Activated T-helper 9 cell treated with anti-CD3 and anti-CD28 coated beads, Interleukin-2, amount 50 U/mL, for 16 hours (primary cell): ENCODE measurements at places on chromosomes 4 and X.

DNA sequence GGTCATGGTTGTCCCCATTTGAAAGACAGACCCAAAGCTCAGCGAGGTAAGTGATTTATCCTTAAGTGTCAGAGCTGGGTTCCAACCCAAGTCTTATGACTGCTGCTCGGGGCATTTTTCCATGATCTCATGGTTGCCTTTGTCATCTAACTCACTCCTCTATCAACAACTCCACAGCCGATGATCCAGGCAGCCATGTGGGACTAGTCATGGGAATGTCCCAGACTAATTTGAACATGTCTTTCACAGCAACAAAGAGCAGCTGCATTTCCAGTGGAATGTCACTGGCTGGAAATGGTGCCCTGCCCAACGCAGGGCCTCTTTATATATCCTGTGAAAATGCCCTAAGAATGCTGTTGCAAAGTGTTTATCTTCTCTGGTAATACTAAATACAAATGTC lies 284.8 kb upstream of the PPARGC1A start:
- DNase-seq = no peak

DNA sequence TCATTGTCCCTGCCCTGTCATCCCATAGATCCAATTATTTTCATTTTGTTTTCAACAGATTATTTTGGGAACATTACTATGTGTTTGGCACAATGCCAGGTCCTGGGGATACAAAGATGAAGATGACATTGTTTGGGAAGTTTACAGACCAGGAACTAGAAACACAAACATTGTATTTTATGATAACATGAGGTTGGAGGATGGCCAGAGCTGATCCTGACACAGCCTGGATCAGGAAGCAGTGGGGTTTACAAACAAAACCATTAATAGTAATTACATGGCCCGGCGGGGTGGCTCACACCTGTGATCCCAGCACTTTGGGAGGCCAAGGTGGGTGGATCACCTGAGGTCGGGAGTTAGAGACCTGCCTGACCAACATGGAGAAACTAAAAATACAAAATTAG lies 29.9 kb downstream of the CLRN2 start:
- DNase-seq = no peak

DNA sequence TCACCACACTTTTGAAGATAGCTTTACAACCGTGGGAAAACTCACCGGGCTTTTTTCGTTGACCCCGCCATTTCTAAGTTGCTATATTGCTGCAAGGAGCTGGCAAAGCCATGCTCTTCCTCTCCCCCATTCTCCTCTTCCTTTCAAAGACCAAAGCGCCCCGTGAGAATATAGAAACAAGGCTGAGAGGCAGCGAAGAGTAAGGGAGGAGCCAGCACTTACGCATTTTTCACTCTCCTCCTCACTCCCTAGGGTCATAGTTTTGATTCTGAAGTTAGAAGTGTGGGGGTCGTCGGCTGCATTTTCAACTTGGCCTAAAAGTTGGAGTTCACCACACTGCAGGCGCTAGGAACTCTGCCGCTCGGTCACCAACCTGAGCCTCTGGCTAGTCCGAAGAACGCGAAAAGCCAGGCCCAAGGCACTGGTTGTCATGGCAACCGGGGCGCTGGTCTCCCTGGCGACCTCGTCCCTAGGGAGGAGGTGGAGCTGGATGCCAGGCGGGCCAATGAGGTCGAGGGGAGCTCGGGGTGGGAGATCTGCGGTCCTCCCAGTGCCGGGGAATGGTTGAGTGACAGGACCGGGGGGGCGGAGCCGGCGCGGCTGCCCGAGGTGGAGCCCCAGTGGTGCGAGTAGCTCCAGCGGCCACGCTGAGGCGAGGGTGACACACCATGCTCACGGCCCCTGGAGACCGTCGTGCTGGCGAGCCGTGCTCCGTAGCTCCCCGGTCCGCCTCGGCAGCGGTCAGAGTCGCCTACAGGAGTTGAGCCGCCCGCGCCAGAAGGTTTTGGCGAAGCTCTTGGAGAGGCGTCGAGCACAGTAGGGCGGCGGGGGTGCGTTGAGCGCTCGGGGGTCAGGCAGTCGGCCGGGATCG lies at the start of gene PTPN13:
PTPN13 (plus strand) TSS at position 628 of the 871 bp plus-strand sequence. CDS start 40,942 bp downstream, outside the sequence.
- DNase-seq = peak; percentile 80

DNA sequence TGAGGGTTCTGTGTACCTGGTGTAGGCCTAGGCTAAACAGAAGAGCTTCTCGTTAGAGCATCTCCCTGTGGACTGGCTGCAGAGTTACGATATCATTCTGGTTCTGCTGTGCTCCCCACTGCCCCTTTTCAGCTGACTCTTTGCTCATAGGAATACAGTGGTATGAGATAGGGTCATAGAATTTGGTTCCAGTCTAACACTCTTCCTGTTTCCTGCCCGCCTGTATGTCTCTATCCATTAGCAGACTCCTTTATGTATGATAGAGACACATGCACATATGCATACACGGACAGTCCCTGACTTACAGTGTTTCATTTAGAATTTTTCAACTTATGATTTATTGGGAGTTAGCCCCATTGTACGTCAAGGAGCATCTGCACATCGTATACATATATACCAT lies 15.3 kb downstream of the RNF4 start:
- no peak for DNase-seq

DNA sequence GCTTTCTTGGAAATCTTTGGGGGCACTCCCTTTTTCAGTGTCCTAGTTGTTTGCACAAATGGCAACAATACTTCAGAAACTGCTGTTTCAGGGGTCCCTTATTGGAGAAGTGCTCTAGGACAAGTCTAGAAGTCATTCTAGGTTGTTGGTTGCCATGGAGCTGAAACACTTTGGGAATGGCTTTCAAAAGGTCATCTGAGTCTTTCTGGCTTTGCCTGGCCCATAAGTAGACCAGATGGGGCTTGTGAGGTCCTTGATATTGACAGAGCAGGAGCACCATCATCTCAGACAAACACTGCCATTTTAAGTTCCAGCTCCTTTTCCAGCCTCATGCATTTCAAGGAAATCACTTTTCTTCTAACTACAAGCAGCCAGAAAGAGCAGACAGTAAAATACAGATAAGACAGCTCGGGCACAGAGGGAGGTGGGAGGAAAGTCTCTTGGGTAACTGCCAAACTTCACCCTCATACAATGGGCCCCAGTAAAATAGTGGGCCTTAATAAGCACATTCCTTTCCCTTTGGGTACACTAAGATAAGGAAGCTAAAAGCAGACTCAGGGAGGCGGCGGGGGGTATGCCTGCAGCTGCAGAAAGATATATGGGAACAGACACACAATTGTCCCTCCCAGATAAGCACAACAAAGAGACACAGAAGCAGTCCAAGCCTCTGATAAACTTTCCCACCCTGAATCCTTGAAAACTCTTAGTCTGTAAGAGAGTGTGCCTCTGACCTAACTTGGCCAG lies 8.5 kb upstream of the NXF3 start:
- DNase-seq = no peak

- DNase-seq = no peak
Measured at GRCh38 chrX:17944833-17945497, 83.9 kb upstream of the RAI2 start.

DNA sequence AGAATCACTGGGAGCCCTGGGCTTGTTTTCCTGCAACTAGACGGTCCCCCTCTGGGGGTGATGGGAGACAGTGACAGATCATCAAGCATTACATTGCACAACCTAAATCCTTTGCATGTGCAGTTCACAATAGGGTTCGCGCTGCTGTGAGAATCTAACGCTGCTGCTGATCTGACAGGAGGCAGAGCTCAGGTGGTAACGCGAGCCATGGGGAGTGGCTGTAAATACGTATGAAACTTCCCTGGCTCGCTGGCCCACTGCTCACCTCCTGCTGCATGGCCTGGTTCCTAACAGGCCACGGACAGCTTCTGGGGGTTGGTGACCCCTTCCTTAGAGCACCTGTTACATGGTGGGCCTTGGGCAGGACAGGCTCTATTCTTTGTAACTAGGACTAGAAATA lies 10.4 kb downstream of the PAQR3 start:
- no peak for DNase-seq

DNA sequence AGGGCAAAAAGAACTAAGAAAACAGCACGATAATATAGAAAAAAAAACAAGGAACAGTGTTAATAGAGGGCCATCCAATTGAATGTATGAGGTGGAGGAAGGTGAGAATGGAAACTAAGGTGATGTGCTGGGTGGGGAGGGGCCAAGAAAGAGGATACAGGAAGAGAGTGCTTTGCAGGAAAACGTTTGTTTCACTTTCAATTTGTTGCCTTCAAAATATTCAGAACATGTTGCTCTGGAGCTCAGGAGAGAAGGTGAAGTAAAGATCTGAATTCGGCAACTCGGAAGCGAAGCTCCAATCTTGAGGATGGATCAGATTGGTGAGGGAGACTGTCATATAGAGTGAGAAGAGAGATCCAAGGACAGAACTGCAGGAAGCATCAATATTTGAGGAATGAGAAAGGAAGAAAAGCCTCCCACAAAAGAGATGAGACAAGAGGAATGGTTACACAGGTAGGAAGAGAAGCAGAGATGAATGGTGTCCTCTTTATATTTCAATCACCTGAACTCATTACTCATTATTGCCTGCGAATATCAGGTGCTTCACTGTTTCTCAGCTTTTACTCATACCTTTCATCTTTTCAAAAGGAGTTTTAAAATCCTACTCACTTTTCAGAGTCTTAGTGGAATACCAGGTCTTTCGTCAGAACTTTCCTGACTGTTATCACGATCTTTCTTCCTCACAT lies 14.7 kb upstream of the SEC24D start:
- DNase-seq = peak; percentile 8

DNA sequence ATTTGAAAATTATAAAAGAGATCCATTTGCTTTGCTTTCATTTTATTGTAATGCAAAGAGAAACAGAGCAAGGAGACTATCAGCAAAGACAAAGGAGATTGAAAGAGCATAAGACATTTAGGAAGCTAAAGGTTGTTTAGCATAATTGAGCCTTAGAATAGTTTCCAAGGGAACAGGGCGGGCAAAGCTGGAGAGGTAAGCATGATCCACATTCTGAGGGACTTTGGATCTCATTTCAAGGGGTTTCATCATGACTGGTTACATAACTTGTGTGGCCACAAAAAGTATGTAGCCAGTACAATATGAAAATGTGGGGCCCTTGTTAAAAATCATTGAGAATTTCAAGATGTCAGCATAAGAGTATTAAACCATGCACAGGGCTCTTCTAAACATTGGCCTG lies 406.5 kb downstream of the RPA4 start:
- no peak for DNase-seq

DNA sequence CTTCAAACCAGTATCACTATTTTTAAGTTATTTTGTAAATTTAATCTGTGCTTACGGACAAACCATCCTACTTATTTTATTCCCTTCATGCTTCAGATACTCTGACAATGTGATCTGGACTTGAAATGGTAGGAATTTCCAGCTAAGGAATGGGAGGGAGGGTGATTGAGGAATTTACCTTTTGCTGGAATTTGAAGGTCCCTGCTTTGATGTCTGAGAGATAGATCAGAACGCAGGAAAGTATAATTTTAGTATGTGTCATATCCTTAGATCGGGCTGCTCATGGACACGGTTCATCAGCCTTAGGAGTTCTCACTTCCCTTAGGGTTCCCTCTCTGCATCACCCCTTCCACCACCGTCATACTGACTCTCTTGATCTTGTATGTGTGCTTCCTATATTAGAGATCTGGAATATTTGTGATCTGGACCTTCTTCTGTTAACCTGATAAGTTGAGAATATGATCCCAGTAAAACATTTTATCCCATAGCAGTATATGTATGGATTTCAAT lies 16.8 kb downstream of the OCRL start:
- DNase-seq = no peak

DNA sequence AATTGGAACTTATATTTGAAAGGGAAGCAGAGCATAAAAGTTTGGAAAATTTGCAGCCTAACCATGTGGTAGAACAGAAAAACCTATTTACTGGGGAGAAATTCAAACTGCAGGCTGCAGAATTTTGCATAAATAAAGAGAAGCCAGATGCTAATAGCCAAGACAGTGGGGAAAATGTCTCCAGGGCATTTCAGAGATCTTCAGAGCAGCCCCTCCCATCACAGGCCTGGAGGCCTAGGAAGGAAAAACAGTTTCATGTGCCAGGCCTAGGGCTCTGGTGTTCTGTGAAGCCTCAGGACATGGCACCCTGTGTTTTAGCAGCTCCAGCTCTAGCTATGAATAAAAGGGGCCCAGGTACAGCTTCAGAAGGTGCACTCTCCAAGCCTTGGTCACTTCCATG lies 648.7 kb upstream of the FRG1 start:
- no peak for DNase-seq

DNA sequence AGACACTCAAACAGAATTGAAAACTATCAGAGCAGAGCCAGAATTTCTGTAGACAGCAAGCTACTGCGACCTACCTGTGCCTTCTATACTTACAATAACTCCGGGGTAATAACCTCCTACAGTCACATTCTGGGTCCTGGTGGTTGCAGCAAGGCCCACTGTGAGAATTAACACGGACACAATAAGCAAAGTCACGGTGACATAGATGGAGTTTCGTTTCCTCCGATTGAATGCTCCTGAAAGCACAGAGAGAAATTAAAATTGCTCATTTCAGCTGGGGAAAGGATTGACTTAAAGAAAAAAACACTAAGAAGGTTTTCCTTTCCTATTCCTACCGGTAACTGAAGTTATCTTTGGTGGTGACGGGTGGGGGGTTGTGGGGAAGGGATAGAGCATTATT lies 7.0 kb downstream of the TMEM255A start:
- no peak for DNase-seq

DNA sequence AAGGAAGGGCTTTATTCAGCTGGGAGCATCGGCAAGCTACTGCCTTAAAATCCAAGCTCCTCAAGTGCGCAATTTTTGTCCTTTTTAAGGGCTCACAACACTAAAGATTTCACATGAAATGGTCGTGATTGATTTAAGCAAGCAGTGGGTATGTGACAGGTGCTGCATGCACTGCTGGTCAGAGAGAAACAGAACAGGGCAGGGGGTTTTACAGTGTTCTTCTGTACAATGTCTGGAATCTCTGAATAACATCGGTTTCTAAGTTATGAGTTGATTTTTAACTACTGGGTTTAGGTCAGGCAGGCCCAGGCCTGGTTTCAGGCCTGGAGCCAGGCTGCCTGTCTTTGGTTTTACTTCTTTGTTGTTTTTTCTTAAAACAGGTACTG lies 6.0 kb downstream of the UGT2B17 start:
- no peak for DNase-seq

- DNase-seq = peak; percentile 41
Measured at GRCh38 chr4:185587427-185588161, 52.3 kb upstream of the PDLIM3 start.

GRCh38 chrX:113800955-113801354 lies 782.9 kb upstream of the HTR2C start:
- DNase-seq = no peak

- DNase-seq = no peak
Measured at GRCh38 chr4:64062991-64063390, 346.3 kb downstream of the TECRL start.

GRCh38 chrX:133749370-133749769 lies 236.0 kb downstream of the GPC3 start:
- DNase-seq = no peak

- DNase-seq = no peak
Measured at GRCh38 chrX:122941806-122942205, 242.3 kb upstream of the GRIA3 start.

DNA sequence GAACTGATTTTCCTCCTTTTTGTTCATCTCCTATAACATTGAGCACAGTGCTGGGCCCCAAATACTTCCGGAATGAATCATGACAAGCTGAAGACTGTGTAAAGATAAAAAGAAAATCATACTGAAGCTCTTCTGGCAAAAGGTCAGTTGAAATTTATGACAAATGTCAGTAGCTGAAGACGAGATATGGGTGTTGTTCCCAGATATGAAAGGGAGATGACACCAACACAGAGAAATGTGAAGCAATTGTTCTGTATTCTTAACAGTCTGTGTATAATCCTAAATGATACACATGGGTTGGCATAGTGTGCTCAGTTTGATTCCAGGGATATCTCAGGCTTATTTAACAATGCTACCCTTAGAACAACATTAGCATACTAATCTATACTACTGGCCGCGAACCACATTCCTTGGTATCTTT lies 170.5 kb upstream of the PITX2 start:
- no peak for DNase-seq
